Stimulated activated CD4-positive, alpha-beta T cell treated with anti-CD3 and anti-CD28 coated beads, Interleukin-1b, Interleukin-23, amount 100 ng/mL, for 1 hour (primary cell): ENCODE measurements at places on chromosomes 1 and 21.

DNA sequence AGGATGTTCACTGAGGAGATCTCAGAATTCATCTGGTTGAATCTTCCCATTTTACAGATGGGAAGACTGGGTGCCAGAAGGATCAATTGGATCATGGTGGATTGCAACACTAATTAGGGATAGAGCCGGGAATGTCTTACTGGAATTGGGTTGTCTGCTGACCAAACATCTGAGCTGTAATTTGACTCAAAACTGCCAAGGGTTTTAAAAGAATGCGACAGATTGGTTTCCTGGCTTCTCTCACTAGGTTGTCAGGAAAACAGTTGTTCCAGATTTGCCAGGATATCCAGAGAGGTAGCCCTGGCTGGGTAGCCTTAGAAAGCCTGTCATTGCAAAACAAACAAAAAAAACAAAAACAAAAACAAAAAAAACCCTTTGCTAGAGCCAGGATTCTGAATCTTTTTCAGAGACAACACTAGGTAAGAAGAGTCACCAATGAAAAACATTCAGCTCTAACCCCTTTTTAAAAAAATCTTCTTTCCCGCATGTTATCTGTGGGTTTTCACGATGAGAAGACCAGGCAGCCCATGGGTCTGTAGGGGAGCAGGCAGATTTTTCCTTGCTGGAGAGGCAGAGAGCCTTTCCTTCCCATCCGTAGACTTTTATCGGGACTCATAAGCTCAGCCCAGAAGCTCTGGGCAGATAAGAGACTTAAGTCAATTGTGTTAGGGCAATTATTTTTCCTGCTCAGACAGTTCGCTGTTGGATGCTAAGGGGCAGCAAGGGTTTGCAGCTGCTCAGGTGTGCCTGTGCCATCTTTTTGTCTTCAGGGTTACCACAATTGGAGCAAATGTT, 418.9 kb downstream of the PRDM2 start:
- DNase-seq, result no peak

DNA sequence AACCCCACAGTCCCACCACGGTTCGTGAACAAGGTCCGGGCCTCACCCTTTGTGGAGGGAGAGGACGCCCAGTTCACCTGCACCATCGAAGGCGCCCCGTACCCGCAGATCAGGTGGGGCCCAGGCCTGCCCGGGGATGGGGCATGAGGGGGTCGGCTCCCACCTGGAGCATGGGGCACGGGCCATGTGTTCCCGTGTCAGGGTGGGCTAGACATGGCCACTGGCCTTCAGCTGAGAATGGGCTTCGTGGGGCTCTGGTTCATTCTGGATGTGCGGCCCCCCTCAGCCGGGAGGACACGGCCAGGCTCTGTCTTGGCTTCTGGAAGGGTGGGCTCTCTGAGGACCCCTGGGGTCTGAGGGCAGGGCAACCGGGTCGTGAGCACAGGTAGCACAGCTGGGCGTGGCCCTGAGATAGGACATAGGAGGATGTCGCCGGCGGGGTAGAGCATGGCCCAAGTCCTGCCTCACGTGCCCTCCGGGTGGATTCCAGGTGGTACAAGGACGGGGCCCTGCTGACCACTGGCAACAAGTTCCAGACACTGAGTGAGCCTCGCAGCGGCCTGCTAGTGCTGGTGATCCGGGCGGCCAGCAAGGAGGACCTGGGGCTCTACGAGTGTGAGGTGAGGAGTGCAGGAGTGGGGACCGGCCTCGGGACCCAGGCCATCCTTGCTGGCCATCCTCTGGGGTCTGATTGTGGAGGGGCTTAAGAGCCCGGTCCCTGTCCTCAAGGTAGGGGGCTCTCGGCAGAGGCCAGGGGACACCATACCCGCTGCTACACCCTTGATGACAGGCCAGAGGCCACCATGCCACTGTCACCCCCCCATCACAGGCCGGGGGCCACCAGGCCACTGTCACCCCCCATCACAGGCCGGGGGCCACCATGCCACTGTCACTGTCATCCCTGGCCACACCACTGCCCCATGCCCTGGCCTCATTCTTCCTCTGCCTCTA, 55.5 kb downstream of the TRIM11 start:
- DNase-seq, result no peak

DNA sequence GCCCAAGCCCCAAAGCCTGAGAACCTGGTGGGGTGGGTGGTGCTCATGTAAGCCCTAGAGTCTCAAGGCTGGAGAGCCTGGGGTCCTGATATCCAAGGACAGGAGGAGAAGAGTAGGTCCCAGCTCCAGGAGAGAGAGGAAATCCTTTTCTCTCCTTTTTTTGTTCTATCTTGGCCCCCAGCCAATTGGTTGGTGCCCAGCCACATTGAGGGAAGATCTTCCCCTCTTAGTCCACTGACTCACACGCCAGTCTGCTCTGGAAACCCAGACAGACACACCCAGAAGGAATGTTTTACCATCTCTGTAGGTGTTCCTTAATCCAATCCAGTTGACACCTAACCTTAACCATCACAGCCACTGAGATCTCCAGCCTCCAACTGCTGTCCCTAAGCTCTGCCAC, 16.2 kb upstream of the LIN9 start:
- no peak for DNase-seq

DNA sequence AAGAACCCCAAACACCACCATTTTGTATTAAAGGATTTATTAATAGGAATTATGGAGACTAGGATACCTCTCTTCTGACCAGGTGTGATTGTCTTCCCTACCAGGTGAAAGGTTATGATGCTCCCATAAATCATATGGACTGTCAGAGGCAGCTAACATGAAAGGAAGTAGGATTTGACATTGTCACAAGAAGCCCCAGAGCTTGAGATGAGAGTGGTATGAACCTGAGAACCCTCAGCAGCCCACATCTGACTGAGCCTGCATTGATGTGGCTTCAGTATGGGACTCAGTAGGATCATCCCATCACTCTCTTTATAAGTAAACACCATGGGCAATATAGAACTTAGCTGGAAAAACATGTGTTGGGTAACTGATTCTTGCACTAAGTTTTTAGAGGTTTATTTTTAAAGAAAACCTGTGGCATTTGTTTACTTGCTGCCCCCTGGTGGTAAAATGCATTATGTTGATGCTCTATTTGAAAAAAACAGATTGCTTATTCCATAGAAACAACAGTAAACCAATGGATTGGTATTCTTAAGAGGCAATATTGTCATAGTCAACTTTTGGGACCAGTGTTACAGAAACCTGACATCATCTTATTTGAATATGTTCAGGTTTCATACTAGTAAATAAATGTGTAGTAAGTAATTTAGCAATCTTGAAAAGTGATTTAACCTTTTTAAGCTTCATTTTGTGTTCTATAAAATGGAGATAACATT, 16.6 kb upstream of the CACYBP start:
- no peak for DNase-seq

DNA sequence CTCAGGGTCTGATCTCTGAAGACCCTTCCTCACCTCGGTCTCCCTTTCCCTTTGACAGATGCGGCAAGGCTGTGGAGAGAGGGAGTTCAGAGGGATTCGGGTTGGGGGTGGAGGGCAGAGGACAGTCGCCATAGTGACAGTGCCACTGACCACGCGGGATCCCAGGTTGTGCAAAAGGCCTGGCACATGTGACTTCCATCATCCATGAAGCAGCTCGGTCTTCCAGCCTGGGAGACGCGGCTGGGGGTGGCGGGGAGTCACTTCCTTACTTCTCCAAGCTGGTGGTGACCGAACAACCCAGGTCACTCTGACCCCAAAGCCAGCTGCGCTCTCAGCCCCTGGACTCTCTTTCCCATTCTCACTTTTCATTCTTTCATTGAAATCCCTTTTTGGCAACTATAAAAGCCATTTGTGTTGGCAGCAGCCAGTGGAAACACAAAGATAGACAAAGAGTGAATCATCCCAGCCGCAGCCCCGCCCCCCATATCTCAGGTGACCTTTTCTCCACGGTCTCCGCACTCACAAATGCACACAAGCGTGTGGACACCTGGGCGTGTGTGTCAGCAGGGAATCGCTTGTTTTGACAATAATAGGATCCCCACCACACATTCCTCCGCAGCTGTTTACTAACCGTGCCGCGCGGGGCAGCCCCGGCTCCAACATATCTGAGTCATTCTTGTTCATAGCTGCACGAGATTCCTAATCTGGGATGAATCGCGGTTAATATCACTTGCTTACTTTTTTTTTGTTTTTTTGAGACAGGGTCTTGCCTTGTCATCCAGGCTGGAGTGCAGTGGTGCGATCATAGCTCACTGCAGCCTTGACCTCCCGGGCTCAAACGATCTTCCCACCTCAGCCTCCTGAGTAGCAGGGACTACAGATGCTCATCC, 68.3 kb downstream of the DHRS3 start:
- DNase-seq, result no peak

- DNase-seq, result no peak
Observed at GRCh38 chr1:203152158-203153034, 23.2 kb downstream of the MYBPH start.

- no peak for DNase-seq
Observed at GRCh38 chr1:184930232-184930631, 44.1 kb downstream of the NIBAN1 start.

- DNase-seq, result no peak
Observed at GRCh38 chr1:83676106-83676505, 322.8 kb downstream of the TTLL7 start.

DNA sequence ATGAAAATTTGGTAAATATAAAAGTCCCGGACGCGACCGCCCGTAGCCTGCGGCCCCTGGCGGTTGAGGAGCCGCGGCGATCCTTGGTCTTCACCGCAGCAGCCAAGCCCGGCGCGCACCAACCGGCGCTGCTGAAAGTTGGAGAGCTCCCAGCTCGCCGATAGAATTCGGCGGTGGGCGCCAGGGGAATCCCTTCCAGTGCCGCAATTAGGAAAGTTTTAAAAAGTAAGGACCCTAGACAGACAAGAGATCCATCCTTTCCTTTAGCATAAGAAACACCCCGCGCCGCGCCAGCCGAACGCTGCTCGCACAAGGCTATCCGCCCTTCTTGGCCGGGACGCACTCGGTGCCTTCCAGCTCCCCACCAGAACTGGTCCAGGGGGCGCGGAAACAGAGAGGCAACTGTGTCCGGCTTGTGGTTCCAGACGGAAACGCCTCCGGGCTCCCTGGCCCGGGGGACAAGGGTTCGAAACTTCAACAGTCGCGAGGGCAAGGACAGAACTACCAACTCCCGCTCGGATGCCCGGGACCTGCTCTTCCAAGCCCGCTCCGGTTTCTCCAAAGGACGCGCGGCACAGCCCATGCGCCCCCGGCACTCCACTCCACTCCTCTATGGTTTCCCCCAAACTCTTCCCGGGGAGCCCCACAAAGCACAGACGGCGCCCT, 1.7 kb downstream of the FAM78B start:
- no peak for DNase-seq

DNA sequence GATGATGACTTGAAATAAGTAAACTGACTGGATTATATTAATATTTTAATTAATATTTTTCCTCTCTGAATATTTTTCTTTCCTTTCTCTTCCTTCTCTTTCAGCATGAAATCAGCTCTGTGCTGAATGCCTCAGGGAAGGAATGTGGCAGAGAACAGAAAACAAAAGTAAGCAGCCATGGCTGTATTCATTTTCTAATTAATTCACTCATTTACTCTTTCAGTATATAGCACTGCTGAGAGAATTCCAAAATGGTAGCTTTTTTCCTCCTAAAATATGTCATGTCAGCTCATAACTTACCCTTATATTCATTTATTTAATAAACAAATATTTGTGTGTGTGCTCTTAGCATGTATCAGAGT, 522.5 kb downstream of the PTPRC start:
- no peak for DNase-seq

DNA sequence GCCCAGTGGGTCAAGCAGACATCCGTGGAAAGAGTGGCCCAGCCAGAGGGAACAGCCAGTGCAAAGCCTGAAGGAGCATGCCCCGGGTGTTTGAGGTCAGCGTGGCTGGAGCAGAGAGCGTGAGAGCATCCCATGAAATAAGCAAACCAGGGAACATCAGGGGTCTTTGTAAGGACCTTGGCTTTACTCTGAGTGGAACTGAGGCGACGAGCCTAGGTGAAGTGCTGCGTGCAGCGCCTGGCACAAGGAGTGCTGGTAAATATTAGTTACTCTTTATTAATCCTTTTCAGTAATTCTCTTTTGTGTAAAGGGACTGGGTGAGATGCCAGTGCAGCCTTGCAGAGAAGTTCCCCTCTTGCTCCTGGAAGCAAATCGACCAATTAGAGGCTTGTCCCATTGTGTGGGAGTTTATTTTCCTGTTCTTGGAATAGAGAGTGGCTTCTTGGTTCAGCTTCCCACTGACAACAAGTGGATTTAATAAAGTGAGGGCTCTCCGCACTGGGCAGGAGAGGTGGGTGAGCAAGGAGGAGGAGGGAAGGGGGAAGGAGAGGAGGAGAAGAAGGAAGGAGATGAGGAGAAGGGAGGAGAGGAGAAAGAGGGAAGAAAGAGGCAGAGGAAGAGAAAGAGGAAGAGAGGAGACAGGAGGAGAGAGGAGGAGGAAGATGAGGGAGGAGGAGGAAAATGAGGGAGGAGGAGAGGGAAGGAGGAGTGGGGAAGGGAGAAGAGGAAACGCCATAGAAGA, 37.6 kb upstream of the DISP3 start:
- no peak for DNase-seq

DNA sequence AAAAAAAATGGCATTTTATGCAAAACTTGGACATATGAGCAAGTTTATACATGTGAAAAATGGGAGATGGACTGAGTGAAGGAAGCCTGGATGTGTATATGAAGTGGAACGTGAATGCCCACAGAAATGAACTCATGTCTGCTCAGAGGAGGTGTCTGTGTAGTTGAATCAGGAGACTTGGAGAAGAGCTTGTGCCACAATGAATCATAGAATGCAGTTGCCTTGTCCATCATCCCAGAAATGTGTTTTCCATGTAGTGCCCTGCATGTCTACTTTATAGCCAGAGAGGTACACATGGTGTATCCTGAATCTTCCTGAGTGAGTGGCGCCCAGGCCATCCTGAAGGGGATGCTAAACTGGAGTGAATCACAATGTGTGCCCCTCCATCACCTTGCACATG, 2.6 kb upstream of the ILDR2 start:
- no peak for DNase-seq

GRCh38 chr1:197688233-197688632, 87.0 kb downstream of the DENND1B start:
- DNase-seq, result no peak

- DNase-seq, result no peak
Observed at GRCh38 chr21:42567214-42567555, 53.5 kb downstream of the SLC37A1 start.

- DNase-seq, result no peak
Observed at GRCh38 chr1:43143441-43143888, 28.6 kb downstream of the EBNA1BP2 start.

DNA sequence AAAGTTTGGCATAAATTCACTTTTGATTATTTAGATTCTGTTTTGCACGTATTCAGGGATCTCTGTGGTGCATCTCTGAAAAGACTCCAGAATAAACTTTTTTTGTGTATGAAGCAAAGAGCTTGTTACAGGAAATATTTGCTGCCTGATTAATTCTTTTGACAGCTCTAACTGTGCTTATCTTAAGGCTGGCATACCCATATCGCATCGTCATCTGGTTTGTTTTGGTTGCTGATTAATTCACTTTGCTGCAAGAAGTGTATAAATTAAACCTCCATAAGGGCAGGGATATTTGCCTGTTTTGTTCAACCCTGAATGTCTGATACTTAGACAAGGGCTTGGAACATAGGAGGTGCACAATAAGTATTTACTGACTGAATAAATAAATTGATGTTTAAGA, 17.5 kb upstream of the DUSP10 start:
- no peak for DNase-seq

- DNase-seq, result no peak
Observed at GRCh38 chr1:91651661-91652071, 151.0 kb downstream of the CDC7 start.
